ENCODE measurements at places on chromosomes 4 and X.

- no peak for DNase-seq
Observed at GRCh38 chr4:187479511-187479910, 516.1 kb upstream of the ZFP42 start.

DNA sequence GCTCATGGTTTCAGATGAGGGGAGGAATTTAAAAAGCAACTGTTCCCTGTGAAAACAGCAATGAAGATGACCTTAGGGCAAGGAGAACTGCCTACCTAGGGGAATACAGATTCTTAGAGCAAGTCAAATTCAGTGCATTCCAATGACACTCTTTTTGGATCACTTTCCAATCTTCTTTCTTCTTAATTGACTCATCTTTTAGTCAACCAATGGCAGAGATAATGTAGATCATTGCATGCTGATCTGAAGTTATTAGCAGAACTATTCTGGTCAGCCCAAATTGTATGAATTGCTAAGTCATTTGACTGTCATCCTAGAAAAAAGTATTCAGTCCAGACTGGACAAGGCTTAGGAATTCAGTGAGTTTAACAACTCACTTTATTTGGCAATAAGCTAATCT is 12.6 kb upstream of the NR3C2 start:
- DNase-seq = no peak

DNA sequence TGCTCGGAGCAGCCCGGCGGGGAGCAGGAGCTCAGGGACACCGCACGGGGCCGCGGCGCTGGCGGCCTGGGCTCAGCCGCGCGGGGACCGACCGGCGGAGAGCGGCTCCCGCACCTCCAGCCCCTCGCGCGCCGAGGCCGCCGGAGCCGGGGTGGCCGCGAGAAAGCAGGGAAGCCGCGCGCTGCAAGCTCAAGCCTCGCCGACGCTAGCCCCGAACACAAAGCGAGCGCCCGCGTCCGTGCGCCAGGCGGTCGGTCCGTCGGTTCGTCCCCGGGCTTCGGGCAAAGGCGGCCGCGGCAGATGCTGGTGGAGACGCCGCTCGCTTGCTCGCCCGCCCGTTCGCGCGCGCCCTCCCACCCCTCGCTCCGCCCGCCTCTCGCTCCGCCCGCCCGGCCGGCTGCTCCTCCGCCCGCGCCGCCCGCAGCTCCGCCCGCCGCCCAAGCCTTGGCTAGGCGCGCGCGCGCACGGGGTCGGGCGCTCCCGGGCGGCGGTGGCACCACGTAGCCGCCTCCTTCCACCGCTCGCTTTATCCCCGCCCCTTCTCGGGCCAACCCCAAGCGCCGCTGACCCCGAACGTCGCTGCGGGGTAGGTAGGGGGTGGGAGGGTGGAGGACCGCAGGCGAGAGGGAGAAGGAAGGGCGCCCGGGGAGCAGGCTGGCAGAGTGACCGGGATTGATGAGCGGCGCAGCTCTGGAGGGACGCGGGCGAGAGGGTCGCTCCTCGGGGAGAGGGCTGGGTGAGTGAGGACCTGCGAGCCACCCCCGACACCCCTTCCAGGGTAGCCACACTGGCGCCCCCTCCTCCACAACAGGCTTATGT is at the start of gene TSPAN5:
TSS of gene TSPAN5 (minus strand) at position 325 of the 819 bp plus-strand sequence.
- DNase-seq = peak; percentile 71

DNA sequence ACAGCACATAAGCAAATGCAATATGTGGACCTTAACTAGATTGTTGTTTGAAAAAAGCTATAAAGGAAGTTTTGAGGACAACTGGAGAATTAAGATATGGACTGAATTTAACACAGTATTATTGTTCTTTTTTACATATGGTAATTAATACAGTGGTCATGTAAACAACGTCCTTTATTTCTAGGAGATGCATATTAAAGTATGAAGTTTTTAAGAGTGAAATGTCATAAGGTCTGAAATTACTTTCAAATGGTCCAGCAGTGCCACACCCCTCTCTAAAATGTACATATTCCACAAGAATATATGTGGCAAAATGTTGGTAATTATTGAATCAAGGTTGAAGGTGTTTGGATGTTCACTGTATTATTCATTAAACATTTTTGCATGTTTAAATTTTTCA is 40.9 kb downstream of the WDFY3 start:
- no peak for DNase-seq

DNA sequence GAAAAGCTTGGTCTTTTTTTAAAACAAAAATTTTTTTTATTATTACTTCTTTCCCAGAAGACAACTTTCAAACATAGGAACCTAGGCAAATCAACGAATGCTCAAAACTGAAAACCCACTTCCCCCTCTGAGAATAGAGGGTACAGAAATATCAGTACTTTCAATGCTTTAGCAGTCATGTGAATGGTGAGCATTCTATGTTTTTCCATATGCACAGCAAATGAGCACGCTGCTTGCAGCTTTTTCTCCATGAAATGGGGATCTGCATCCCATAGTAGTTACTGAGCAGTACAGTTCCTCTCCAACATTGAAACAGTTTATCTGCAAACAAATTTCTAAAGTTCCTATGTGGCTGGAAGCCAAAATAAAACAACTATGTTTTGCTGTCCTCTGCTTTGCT is 108.4 kb upstream of the BMP2K start:
- no peak for DNase-seq
